ENCODE measurements at places on chromosomes 5 and 9.

GRCh38 chr5:159342840-159343239 lies 12.6 kb upstream of the IL12B start:
- DNase-seq, result no peak

GRCh38 chr9:99103901-99104458 lies 933 bp upstream of the TGFBR1 start:
- no peak for DNase-seq

DNA sequence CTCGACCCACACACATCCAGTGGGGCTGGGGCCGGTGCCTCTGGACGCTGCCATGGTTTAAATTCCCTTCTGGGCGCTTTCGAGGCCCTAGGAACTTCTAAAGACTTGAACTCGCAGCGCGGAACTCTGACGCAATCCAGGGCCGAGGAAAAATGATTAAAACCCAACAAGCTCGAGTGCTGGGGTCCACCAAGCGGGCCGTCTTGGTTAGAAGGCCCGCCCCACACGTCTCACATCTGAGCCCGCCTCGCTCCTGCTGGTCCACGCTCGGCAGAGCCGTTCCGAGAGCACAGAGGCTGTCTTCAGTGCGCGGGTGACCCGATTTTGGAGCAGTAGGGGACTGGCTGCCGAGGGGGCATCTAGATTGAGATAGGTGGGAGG lies 1.5 kb downstream of the CRHBP start:
- DNase-seq, result no peak

- DNase-seq, result no peak
Observed at GRCh38 chr5:149900390-149900789, 44.2 kb downstream of the PDE6A start.

GRCh38 chr5:42953041-42953440 lies 87.1 kb downstream of the ANXA2R start:
- DNase-seq, result no peak

GRCh38 chr9:32574858-32575257 lies 1.9 kb upstream of the NDUFB6 start:
- DNase-seq, result no peak

GRCh38 chr5:134656690-134657089 lies 8.1 kb downstream of the SEC24A start:
- no peak for DNase-seq

- no peak for DNase-seq
Observed at GRCh38 chr5:17907094-17907493, 272.8 kb downstream of the TAF11L14 start.

GRCh38 chr9:124377551-124378406 lies 37.5 kb downstream of the PSMB7 start:
- no peak for DNase-seq

- no peak for DNase-seq
Observed at GRCh38 chr5:153543288-153543687, 52.8 kb downstream of the GRIA1 start.

- DNase-seq, result no peak
Observed at GRCh38 chr5:16909464-16909863, 26.6 kb downstream of the MYO10 start.

- DNase-seq, result no peak
Observed at GRCh38 chr9:86434039-86434726, 80.0 kb upstream of the TUT7 start.

- no peak for DNase-seq
Observed at GRCh38 chr5:81242906-81243436, 9.8 kb downstream of the CKMT2 start.

DNA sequence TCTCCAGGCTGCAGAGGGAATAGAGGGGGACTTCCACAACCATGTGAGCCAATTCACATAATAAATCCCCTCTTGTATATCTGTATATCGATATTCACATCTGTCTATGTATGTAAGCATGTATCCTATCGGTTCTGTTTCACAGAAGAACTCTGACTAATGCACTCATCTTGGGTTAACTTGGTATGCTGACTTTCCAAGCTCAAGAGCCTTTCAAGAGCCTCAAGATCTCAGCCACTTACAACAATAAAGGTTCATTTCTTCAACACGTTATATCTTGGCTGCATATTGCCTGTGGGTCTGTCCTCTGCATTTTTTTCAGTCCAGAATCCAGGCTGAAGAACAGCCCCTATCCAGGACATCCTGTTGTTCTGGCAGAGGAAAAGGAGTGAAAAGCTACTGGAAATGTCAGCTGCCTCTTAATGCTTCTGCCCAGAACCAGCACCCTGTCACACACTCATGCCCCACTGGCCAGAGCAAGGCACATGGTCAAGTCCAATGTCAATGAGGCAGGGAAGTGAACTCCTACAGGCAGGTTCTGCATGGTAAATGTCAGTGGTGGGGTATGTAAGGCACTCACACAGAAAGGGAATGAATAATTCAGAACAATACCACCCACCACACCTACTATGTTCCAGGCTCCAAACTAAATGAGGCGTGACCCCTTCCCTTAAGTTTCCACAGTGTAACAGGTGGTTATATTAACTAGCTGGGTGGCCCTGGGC lies 91.6 kb upstream of the ICE1 start:
- no peak for DNase-seq

- no peak for DNase-seq
Observed at GRCh38 chr9:132811985-132812384, 66.1 kb downstream of the AK8 start.

DNA sequence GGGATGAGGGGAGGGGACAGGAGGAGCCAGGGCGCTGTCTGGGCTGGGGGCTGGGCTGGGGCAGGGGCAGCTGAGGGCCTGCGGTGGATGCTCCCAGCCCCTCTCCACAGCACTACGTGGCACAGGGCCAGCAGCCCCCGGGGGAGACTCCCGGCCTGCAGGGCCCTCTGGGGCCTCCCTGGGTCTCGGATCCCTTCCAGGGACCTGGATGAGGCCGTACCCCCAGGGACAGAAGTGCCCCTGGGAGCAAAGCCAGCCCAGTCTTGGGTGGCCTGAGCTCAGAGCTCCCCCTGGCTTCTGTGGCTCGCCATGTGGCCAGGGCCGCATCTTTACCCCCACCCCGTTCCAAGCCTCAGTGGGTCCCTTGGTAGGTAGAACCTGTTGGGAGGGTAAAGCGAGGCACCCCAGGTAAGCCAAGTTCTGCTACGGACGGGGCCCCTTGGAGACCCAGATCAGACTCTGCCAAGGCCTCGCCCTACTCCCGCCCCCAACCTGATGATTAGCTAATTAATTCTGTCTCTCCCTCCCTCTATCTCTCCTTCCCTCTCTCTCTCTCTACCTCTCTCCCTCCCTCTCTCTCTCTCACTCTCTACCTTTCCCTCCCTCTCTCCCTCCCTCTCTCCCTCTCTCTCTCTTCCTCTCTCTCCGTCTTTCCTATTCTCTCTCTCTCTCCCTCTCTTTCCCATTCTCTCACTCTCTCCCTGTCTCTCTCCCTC lies 24.3 kb downstream of the KCNT1 start:
- no peak for DNase-seq

- no peak for DNase-seq
Observed at GRCh38 chr9:125296843-125297372, 35.3 kb downstream of the GAPVD1 start.

DNA sequence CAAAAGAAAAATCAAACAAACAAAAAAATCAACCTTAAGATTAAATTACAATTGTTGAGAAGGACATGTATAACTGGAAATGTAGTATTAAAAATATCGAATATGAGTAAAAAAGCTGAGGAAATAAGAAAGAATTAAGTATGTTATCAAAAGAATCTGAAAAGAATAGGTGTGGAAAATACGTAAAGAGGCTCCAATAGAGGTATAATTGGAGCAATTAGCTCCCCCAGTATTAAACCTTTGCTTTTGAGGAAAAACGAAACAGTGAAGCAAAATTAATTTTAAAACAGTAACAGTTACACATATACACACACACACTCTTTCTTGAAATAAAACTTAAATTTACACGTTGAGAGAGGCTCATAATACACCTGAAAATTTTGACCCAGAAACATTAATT lies 578.7 kb upstream of the ADAMTS16 start:
- DNase-seq, result no peak

GRCh38 chr9:110028676-110029075 lies 179.3 kb downstream of the C9orf152 start:
- DNase-seq, result no peak

- no peak for DNase-seq
Observed at GRCh38 chr9:101578378-101578777, 16.4 kb downstream of the PPP3R2 start.

DNA sequence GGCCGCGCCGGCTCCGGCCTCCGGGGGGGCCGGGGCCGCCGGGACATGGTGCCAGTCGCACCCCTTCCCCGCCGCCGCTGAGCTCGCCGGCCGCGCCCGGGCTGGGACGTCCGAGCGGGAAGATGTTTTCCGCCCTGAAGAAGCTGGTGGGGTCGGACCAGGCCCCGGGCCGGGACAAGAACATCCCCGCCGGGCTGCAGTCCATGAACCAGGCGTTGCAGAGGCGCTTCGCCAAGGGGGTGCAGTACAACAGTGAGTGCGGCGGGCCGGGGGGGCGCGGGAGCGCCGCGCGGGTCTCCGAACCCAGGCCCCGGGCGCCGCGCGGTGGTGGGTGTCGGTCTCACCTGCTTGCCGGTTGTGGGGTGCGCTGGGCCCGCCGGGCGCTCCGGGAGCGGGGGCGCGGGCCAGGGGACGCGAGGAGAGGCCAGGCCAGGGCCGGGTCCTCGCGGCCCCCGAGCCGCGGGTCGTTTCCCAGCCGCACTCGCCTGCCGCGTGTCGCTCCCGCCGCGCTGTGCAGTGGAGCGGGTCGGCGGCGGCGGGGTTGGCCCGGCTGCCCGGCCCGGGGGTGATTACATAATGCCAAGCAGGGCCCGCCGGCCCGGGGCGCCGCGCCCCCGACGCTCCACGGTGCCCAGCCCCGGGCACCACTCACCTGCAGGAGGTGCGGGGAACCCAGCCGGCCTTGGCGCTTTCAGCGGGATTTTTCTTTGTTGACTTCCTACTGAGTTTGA lies 492 bp downstream of the RABL6 start:
- no peak for DNase-seq

- no peak for DNase-seq
Observed at GRCh38 chr5:136682986-136683385, 317.6 kb upstream of the TRPC7 start.

DNA sequence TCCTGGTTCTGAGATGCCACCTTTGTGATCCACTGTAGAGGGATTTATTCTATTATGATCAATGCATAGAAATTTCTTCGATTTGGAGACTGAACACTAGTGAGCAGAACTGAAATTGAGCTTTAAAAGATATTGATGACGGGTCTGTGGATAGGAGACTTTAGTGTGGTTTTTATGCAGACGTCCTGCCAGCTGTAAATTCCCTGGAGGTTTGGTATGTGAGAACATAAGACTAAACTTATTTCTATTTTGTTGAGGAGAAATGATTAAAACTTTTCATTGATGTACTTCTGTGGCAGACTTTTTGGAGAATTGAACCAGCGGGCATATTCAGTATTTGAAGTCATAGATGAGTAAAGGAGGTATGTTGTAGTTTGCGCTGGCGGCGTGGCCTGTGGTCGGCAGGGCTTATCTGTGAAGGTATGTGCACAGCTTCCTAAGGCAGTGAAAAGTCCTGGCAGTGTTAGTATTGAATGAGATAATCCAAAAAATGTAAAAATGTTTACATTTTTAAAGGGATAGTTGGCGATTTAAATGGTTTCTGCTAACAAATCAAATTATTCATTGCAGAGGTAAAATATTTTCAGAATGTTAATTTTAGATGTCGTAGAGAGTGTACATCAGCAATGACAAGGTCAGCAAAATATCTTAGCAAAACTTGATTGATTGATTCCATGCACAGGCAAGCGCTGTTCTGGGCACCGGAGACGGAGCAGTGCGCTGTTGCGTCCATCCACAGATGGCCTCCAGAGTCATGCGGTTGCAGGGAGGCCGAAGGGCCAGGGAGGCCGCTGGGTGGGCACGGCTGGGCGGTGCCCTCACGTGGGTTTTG lies 20.4 kb downstream of the TENT4A start:
- no peak for DNase-seq

DNA sequence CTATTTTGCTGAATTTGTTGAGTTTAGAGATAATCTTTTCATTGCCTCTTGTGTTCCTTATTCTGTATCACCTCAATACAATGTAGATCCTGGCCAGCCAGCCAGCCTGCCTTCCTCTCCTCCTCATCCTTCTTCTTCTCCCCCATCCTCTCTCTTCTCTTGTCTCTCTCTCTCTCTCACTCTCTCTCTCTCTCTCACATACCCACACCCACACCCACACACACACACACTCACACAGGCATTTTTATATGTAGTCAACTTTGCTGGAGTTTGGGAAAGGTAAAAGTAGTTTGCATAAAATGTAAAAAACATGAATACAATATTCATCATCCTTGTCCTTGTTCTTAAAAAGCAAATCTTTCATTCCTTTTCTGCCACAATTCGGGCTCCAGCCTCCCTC lies 60.5 kb downstream of the ZFAND5 start:
- no peak for DNase-seq

DNA sequence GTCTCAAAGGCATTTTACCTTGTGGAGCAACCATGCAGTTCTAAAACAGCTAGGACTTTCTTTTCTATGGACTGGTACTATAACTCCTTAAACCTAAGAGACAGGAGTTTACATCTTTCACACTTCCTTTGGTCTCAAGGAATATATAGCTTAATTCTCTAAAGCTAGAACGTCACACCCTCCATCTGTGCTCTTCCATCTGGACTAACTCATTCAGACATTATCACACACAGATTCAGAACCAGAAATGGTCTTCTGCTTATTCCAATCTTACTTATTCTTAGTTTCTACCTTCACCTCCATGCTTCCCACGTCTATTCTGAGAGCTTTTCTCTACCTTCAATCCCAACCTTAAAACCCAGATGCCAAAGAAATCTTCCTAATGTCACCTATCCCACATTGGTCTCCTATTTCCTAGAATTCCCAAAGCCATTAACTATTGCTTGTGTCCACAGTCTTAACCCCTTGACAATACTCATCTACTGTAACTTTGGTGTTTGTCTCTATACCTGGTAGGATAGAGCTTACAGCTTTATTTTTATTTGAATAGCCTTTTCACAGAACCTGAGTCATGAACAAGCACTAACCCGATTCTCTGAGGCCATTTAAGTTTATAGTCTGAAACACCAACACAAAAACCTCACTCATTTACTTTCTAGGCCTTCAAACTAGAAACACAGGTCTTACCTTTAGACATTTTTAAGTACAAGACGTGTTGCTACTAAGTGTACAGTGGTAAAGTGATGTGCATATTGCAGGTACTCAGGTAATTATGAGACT lies 22.8 kb downstream of the CSNK1A1 start:
- no peak for DNase-seq

GRCh38 chr9:12702160-12702758 lies 9.1 kb downstream of the TYRP1 start:
- no peak for DNase-seq

DNA sequence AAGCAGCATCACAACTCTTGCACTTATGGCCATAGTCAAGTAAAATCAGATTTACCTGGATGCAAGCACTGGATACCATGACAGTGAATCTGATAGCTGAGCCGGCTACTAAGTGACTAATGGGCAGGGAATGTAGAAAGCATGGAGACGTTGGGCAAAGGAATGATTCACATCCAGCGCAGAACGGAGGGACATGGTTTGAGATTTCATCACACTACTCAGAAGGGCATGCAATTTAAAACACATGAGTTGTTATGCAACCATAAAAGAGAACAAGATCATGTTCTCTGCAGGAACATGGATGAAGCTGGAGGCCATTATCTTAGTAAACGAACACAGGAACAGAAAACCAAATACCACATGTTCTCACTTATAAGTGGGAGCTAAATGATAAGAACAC lies 169.1 kb upstream of the PIK3R1 start:
- DNase-seq, result no peak

Measured in C1 segment of cervical spinal cord (tissue), 14 donors.